ENCODE measurements at places on chromosomes 1 and 21.

DNA sequence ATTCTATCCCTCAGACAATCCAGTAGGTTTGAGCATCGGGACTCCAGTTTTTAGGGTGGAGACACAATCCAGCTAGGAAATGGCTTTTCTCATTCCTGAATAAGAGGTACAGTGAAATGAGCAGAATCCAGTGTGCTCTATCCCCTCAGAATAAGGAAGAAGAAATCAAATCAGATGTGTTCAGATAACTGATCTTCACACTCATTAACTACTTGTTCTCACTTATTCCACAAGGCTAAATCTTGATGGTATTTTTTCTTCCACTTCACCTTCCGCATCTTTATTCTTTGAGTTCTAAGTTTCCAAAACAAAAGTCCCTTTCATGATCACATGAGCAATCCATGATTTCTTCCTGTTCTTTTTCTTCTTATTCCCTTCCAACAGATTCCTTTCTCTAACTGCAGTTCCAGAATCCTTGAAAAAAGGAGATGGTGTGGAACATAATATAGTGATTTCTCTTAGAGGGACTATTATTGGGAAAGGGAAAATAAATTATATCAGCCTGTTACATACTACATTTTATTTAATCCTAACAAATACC is 1.7 kb downstream of the SYT11 start:
- DNase-seq, result no peak

DNA sequence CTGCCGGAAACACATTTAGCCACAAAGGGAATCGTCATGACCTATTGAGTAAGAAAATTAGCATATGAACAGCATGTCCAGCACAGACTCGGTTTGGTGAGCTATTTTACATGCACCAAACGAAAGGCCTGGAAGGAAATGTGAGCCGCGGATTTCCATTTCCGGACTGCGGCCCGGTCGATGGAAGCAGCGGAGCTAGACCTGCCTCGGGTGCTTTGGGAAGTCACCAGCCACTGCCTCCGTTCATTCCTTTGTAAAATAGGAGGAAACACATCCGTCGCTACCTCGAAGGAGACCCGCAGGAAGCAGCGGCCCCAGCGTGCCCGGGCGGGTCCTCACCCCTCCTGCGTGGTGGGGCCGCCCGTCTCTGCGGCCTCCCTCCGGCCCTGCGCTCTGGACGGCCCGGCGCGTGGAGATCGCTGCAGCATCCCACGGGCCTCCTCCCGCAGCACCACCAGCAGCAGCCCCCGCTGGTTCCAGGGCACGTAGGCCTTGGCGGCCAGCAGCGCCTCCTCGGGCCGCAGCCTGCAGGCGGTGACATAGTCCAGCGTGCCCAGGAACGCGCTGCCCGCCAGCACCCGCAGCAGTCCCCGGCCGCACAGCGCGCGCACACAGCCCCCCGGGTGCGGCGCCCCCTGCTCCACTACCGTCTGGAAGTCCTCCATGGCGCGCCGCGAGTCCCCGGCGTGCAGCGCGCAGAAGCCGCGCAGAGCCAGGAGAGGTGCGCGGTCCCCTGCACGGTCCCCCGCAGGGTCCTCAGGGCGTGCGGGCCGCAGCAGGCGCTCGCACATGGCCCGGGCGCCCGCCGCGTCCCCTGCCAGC is 12.1 kb downstream of the TTC34 start:
- no peak for DNase-seq

GRCh38 chr21:44905016-44905727 is 15.5 kb downstream of the ITGB2 start:
- no peak for DNase-seq

DNA sequence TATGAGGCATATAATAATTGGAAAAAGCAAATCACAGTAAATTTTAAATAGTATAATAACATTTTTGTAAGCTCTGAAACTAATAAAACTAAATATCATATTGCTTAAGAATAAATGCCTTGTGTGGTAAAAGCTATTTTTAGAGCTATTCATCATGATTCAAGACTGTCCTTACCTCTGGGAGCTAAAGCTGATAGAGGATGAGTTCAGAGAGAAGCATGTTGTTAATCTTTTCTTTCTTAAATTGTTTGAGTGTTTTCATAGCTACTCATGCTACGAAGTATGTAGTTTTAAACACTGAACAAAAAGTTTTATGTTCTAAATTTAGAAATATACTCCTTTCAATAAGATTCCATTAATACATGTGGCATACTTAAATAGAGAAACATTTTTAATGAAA is 30.5 kb downstream of the IFI16 start:
- no peak for DNase-seq

DNA sequence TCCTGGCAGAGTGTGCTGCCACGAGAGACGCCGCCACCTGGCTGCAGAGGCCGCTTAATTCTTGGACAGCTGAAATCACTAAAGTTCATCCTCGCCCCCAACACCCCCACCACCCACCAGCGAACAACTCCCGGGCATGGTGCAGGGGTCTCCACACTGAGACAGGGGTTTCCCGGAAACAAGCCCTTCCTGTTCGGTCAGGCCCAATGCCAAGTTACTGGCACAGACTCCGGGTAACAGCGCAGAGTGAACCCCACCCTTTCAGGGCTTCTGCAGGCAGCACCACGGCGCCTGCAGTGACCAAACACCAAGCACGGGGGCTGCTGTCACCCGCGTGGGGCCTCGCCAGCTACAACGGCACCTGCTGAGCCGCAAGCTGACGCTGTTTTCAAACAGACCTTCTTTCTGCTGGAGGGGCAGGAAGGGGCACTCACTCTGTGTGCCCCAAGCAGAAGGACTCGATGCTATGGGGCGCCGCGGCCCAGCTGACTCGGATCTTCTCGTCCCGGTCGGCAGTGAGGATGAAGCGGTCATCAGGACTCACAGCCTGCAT is 17.4 kb downstream of the WDR4 start:
- DNase-seq, result no peak

DNA sequence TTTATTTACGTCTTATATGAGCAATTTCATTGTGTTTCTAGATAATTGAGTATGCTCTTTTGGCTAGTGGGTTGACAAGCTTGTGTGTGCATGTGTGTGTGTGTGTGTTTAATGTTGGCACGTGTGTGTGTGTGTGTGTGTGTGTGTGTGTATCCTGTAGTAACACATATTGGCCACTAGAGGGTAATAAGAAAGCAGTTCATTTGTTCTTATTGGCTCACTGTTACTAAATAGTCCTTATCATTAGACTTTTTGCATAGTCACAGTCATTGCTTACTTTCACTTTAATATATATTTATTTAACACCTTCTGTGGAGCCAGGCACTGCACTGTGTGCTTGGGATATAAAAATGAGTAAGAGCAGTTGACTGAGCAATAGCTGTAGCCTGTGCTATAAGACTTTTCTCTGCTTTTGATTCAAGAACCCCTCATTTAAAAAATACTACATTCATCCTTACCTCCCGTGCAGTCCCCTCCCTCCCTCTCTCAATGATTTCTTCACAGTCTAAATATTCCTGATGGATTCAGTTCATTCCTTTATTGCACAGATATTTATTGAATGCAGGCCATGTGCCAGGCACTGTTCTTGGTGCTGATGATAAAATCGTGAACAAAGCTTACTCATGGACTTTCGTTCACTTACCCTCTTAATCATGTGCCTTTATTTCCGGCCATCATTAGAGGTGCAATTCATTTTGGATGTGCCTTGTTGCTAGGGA is 96.7 kb downstream of the DYRK1A start:
- DNase-seq, result no peak

Measured in stimulated activated CD8-positive, alpha-beta memory T cell treated with anti-CD3 and anti-CD28 coated beads, Interleukin-2, amount 100 ng/mL, for 1 hour (primary cell).